AG04450 (cell line): ENCODE measurements at places on chromosomes 7 and 10.

GRCh38 chr7:148356303-148356702 is 234.3 kb upstream of the C7orf33 start:
- no peak for DNase-seq

- no peak for DNase-seq
Observed at GRCh38 chr7:111992601-111993000, 213.6 kb downstream of the DOCK4 start.

- DNase-seq, result peak; percentile 11
Observed at GRCh38 chr10:27783660-27784059, 38.0 kb upstream of the MKX start.

DNA sequence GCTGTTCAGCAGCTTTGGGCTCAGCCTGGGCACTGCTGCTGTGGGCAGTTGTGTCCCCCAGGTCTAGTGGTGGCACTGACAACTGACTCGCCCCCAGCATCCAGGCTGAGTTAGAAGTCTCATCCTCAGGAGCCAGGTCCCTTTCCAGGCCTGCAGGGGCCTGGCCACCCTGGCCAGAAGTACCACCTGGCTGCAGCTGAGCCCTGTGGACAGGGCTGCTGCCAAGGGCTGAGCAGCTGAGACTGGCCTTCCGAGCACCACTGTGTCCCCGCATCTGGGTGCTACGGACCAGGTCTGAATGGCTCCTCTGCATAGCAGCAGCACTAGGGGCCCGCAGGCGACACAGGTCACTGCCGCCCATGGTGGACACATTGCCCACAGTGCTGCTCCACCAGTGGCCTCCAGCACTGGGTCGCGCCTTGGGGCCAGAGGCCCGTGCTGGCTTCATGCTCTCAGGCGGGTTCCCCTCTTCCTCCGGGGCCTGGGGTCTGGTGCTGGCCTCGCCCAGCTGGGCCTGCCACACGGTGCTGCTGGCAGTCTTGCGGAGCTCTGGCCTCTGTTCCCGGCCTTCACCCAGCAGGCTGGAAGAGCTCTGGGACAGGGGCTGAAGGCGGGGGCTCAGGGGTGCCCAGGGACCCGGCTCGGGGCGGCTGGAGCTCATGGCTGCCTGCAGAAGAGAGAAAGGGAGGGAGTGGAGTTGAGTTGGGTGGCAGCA is 6.2 kb downstream of the GPRIN2 start:
- no peak for DNase-seq

GRCh38 chr10:34033078-34033477 is 698.6 kb upstream of the NRP1 start:
- DNase-seq, result no peak

GRCh38 chr10:110643035-110643652 is 992 bp upstream of the RBM20 start:
- no peak for DNase-seq

- DNase-seq, result no peak
Observed at GRCh38 chr7:24778543-24779282, 21.4 kb upstream of the GSDME start.

GRCh38 chr7:2709553-2710285 is 21.7 kb downstream of the AMZ1 start:
- DNase-seq, result no peak

- no peak for DNase-seq
Observed at GRCh38 chr7:123787220-123788007, 38.6 kb upstream of the WASL start.

GRCh38 chr10:103890194-103890658 is 27.8 kb downstream of the STN1 start:
- DNase-seq, result no peak

- no peak for DNase-seq
Observed at GRCh38 chr7:120925392-120925791, 25.2 kb upstream of the ING3 start.

DNA sequence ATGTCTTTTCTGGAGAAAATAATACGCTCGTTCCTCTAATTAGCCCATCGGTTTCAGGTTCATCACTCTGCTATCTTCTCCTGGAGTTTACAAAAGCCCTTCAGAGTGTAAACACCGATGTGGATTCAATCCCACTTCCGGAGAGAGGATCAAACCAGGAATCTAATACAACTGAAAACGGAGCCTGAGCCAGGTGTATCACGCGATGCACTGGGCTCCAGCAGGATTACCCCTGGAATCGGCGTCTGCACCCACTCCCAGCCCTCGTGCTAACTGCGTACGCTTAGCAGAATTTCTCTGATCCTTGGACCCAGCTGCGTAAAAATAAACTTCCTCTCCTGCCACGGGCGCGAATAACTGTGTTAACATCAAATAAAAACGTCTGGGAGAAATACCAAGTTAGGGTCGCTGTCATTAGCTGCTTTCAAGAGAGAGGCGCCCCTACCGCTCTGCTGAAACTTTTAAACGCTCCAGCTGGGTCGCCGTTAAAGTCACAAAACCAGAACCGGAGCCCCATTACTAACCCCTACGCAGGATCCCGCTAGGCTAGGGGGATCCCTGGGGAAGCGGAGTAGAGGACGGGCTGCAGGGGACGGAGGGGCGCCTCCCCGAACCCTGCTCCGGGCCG is 502 bp downstream of the ZNF3 start:
- no peak for DNase-seq

GRCh38 chr10:4656576-4657194 is 169.3 kb upstream of the AKR1E2 start:
- DNase-seq, result no peak

- DNase-seq, result no peak
Observed at GRCh38 chr7:50774319-50774718, 8.4 kb downstream of the GRB10 start.

DNA sequence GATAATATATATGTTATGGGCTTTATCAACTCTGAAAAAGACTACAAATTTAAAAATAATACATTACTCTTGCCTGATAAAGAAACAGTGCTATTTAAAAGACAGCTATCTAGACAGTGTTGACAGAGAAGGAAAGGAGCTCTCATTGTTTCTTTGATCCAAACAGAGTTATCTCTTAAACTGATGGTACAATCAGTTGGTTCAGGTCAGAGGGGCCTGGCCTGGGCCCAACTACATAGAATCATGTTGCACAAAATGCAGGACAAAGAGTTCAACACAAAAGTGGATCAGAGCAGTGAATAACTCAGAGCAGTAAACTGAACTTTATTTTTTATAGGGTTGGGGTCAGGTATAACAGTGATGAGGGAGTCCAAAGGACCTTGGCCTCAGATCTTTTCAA is 33.8 kb upstream of the SEMA3D start:
- DNase-seq, result no peak

DNA sequence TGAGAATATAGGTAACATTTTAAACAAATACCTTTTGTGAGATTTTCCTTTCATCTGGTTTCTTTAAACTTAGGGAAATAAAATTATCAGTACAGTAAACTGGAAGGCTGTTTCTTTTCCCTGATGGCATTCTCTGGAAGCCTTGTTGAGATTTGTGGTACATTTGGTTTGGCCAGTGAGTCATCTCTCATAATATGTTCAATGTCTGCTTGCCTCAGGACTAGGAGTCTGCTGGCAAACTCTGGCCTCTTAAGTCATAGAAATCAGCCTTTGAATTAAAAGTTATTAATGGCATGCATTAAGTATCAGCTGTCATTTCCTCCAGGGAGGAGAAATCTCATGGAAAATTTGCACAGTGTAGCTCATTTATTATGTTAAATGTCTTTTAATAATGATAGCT is 316.6 kb upstream of the KIAA1217 start:
- DNase-seq, result no peak

DNA sequence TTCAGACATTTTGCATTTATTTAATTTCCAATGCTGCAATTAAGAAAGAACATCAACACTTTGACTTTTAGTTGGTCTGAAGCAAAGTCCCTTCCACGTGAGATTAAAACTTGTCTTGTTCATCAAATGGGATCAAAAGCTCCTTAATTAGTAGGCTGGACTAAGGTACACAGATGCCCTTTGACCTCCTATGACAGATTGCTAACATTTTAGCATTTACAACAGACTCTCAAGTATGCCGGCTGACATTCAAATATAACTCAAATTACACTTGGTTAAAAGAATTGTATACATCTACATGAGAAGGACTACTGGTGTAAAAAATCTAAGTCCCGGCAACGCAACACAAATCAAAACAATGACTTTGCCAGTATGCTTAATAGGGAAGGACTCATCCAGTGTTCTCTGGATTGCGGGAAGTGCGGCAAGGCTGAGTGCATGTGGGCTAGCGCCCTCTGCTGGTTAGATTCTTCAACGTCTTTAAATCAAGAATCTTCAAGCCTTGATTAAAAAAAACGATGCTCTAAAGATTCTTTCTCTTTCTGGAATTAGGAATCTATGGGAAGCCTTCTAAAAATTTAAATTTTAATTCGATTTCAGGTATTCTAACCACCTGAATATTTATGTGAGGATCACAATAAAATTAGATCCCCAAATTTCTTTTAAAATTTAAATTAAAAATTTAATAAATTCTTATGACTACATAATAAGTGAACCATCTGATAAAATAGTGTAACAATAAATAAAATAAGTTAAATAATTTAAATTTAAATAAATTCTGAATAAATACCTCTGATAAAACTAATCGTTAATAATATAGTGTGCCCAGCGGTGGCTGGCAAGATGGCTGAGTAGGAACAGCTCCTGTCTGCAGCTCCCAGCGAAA is 444.7 kb downstream of the DGKB start:
- DNase-seq, result peak; percentile 70

GRCh38 chr7:3011211-3011852 is 32.3 kb downstream of the CARD11 start:
- no peak for DNase-seq

- no peak for DNase-seq
Observed at GRCh38 chr7:150620061-150620460, 12.1 kb downstream of the GIMAP6 start.

DNA sequence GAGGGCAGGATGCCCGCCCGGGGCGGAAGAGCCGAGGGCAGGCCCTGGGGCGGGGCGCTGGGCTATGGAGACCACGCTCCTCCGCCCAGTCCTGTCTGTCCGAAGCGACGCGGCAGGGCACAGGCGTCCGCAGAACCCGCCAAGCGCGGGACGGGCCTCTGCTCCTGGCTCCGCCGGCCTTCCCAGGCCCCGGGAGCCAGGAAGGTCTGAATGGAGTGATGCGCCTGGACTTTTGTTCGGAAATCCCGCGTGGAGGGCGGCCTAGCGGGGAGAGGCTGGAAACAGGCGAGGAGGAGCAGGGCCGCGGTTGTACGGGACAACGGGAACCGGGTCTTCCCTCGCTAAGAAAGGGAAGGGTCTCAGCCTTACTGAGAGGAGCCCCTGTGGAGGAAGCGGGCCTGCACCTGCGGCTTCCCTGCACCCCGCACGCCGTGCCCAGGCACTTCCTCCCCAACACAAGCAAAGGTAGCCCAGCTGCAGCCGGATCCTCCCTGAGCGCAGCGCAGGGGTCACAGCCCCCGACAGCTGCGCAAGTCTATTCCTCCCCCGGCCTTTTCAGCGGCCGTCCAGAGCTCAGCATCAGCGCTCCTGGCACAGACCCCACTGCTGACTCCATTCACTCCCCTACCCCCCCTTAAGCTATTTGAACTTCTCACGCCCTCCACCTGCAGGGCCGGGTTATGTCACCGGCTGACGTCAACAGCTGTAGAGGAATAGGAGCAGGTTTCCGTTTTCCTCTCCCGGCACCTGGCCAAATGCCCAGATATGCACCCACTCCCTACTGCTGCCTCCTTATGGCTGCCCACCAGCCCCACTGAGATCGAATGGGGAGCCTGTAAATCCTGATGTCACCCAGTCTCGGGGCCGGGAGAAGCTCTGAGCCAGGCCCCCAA is 143.2 kb upstream of the RET start:
- no peak for DNase-seq

GRCh38 chr10:70584366-70584765 is 18.2 kb downstream of the PRF1 start:
- DNase-seq, result no peak

GRCh38 chr7:16657656-16658279 is 11.8 kb downstream of the BZW2 start:
- peak; percentile 85 for DNase-seq

GRCh38 chr10:29994811-29995210 is 64.6 kb downstream of the JCAD start:
- DNase-seq, result no peak

DNA sequence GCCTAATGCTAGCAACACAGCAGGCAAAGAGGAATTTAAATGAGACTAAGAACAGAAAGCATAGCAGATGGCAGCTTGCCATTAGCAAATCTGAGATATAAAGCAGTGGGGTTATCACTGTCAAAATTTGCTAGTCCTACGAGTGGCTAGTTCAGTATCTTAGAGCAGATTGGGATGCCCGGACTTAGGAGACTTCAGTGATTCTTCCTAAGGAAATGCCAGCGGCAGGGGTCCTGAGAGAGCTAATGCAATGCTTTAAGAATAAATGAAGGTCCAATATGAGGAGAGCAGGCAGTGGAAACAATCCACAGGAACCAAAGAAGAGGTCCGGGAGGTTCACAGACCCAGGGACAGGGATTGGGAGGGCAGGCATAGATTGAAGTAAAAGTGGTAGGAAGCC is 169.3 kb upstream of the NPSR1 start:
- no peak for DNase-seq

GRCh38 chr7:20642166-20642565 is 26.7 kb downstream of the ABCB5 start:
- no peak for DNase-seq

- peak; percentile 13 for DNase-seq
Observed at GRCh38 chr7:124652237-124652636, 113.4 kb downstream of the GPR37 start.

DNA sequence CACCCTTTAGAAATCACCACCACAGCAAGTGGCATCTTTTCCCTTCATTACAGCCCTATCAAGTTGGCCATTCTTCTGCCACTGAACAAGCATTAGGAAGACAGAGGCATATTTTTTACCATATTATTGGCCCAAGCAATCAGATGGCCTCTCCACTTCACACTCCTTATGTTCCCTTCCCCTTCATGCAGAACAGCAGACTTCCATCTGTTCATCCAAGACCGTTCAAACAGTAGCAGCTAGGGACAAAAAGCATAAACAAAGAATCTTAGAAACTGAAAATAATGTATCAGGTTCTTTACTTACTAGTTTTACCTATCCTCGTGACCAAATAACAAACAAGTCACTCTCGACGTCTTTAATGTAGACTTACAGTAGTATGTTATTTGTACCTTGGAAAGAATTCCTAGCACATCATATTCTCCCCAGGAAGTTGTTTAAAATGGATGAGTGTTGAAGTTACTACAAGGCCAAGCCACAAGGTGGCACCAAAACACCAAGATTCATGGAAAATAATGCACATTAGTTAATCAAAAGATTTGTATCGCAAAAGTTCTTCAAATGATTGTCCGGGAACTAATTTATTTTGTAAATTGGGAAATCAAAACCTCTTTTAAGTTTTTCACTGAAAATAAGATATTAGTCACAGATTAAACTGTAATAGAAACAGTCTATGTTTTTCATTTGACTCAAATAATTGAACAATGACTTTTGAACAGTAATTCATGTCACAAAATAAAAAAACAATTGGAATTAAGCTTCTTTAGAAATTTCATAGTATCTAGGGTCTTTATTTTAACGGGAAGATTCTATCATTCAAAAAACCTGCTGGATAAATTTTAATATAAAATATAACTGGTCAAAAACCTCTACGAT is 112.1 kb downstream of the VPS41 start:
- DNase-seq, result peak; percentile 29

- DNase-seq, result no peak
Observed at GRCh38 chr10:124415210-124415609, 3.5 kb downstream of the OAT start.

- DNase-seq, result no peak
Observed at GRCh38 chr10:49220679-49221078, 32.5 kb upstream of the TMEM273 start.

GRCh38 chr10:33506838-33507661 is 172.6 kb upstream of the NRP1 start:
- DNase-seq, result no peak
